ENCODE measurements at places on chromosomes 4 and X. TPM values are rescaled to one million over a fixed set of nuclear protein-coding genes. Genes with fewer than 3 reads are reported as not detected.
A peak's percentile ranks its signal among the peaks of the same experiment; 100 is the strongest.

DNA sequence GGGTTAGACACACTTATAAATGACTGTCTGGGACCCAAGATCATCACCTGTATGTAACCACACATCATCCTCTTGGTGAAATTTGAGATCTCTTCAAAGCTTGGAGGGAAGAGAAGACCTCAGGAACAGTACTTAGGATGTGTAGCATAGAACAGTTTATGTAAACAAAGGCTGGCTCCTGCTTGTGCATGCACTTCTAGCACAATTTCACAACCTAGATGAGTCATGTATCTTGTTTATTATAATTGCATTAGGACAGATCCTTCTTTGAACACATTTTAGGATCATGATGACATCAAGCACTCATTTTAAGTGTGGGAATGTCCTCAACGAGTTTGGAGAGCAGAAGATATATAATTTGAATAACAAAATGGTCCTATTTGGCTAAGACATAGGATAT, 26.3 kb upstream of the ZMAT1 start:
- no peak for DNase-seq
- no peaks in the 10 kb centered on the region for H3K27me3 ChIP-seq
- H3K36me3 ChIP-seq, result no peaks in the 10 kb centered on the region
- H3K4me1 ChIP-seq, result no peaks in the 10 kb centered on the region
- no peak overlapping the region for H3K27ac ChIP-seq

DNA sequence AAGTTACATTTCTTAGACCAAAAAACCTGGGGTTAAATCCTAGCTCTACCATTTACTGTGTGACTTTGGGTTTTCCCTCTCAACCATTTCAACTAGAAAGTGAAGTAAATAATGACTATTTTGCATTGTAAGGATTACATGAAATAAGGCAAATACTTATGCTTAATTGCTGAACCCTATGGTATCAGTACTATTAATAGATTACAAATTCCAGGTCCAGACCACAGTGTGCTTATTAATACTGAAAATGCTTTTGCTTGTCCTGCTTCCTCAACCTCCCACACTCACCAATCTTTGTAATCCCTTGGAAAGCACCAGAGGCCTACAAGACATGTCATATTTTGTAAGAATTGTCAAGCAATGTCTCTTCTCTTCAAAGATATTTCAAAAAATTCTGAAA, 456.5 kb downstream of the SPOCK3 start:
- H3K27ac ChIP-seq, result no peak overlapping the region
- H3K27me3 ChIP-seq, result no peaks in the 10 kb centered on the region
- H3K4me3 ChIP-seq, result no peak overlapping the region
- no peak for DNase-seq

GRCh38 chr4:107603430-107603829, 116.6 kb downstream of the PAPSS1 start:
- no peak overlapping the region for H3K27ac ChIP-seq
- no peaks in the 10 kb centered on the region for H3K36me3 ChIP-seq
- no peaks in the 10 kb centered on the region for H3K27me3 ChIP-seq
- H3K4me1 ChIP-seq, result no peaks in the 10 kb centered on the region
- no peak overlapping the region for H3K4me3 ChIP-seq

GRCh38 chrX:3962511-3963311, 249.3 kb upstream of the PRKX start:
- no peak overlapping the region for H3K4me3 ChIP-seq
- no peaks in the 10 kb centered on the region for H3K4me1 ChIP-seq

DNA sequence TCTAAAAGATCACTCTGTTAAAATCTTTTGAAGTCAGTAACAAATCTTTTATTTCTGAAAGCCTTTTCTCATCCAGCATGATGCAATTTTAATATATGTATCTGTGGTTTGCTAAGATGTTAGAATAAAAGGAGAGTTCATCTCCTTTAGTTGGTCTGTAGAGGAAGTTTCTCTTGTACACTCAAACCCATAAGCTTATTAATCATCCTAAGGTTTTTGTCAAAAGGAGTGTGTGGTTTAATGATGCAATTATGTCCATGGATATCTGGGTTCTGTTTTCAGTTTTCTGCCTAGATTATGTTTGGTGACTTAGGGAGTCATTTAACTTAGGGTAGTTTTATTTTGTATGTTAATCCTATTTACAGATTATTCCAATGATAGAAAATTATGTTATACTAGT, 52.1 kb upstream of the NDST4 start:
- H3K4me3 ChIP-seq, result no peak overlapping the region
- no peak overlapping the region for H3K27ac ChIP-seq
- H3K4me1 ChIP-seq, result no peaks in the 10 kb centered on the region
- H3K36me3 ChIP-seq, result no peaks in the 10 kb centered on the region
- DNase-seq, result no peak

DNA sequence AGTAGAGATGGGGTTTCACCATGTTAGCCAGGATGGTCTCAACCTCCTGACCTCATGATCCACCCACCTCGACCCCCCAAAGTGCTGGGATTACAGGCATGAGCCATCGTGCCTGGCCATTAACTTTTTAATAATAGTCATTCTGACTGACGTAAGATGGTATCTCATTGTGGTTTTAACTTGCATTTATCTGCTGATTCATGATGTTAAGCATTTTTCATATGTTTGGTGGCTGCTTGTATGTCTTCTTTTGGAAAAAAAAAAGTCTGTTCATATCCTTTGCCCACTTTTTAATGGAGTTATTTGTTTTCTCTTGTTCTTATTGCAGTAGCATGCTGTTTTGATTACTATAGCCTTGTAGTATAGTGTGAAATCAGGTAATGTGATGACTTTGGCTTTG, 45.8 kb downstream of the ANXA10 start:
- peaks cover 18% of the 10 kb centered on the region for H3K4me1 ChIP-seq
- no peaks in the 10 kb centered on the region for H3K27me3 ChIP-seq
- no peak for DNase-seq
- H3K4me3 ChIP-seq, result no peak overlapping the region
- peak overlapping the region; percentile 39 for H3K27ac ChIP-seq

DNA sequence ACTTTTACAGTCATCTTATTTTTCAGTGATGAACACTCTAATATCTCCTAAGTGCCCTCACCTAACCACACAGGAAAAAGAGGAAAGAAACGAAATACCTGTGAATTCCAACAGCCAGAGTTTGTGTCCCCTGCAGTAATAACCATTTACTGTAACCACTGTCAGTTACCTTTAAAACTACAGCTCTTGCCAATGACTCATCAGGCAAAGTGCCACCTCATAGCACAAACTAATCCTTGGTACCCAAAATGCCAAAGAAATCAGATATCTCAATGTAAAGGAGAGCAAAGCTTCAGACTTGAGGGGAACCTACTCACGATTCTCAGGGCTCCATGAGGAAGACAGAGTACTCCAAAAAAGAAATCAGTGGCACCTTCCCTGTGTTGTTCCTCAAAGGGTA, 146.5 kb downstream of the NDST3 start:
- no peak for DNase-seq
- H3K4me3 ChIP-seq, result no peak overlapping the region
- H3K4me1 ChIP-seq, result no peaks in the 10 kb centered on the region
- H3K27me3 ChIP-seq, result no peaks in the 10 kb centered on the region

DNA sequence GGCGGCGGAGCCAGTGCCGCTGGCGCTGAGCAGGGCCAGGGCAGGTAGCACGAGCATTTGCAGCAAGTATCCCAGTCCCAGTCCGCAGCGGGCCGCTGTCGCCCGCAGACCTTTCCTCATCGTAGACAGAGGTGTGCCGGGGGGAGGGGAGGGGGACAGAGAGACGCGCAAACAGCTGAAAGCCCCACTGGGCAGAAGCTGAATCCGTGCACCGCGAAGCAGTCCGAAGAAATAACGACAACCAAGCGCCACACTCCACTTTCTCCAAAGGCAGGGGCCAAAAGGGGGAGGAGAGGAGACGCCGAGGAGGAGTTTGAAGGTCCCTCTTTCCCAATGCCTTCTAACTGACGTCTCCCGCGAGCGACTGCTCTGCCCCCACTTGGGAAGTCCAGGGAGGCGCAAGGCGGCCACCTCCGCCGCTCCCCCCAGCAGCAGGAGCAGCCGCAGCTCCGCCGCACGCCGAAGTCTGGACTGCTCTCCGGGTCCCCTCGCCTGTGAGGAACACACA, at the start of gene UNC5C:
UNC5C (minus strand) TSS at position 236 of the 508 bp plus-strand sequence.
- peak within 1 kb of the TSS; percentile 58 for H3K4me3 ChIP-seq
- peaks cover 58% of the 10 kb centered on the region for H3K27me3 ChIP-seq
- H3K27ac ChIP-seq, result no peak within 1 kb of the TSS
- no peaks in the 10 kb centered on the region for H3K36me3 ChIP-seq
- H3K4me1 ChIP-seq, result no peaks in the 10 kb centered on the region
- DNase-seq, result no peak

DNA sequence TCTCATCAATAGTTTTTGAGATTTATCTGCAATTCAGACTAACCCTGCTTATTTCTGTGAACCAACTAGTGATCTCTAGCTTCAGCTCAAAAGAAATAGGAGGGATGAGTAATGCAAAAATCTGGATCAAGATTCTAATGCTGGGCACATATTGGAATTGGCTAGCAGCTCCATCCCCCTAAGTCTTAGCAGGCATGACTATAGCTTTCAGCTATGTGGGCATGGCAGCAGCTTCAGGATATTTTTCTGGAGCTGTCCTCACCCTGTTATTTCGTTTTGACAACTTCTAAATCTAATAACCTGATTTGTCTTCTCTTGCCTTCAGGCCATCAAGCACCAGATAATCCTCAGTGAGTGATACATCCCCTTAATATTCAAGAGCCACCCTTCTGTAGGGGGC, 50.8 kb upstream of the GNPDA2 start:
- no peak overlapping the region for H3K27ac ChIP-seq
- H3K4me3 ChIP-seq, result no peak overlapping the region
- H3K27me3 ChIP-seq, result no peaks in the 10 kb centered on the region

GRCh38 chr4:88178626-88179231, 20.3 kb upstream of the ABCG2 start:
- peak overlapping the region; percentile 55 for H3K27ac ChIP-seq
- DNase-seq, result peak; percentile 23
- H3K4me3 ChIP-seq, result no peak overlapping the region
- peaks cover 21% of the 10 kb centered on the region for H3K4me1 ChIP-seq

DNA sequence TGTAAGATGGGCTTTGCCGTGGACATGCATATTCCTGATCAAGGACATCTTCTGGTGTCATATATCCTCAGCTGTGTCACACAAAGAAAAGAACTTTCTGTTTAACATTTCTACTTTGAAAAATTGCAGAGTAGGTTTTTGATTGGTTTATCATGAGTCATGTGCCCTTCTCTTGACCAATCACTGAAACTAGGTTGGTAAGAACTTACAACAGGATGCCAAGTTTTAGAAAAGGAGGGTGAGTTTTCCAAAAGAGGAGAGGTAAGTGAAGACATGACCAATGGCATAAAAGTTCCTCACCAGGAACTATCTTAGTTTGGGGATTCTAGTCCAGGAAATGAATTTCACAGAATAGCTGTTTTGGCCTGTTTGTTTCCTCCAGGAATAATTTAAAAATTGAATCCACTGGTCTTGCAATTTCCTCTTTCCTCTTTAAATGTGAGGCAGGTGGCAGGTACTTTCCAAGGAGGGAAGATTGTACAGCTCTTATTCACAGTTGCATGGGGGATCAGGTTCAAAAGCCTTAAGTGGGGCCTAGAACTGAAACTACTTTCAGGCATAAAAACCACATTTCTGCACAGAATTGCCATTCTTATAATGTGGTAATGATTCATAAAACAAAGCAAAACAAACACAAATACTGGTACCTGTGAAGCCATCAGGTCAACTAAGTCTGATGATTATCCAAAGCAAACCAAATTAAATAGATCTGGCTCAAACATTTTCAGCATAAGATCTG, 1114.5 kb upstream of the LCORL start:
- H3K4me1 ChIP-seq, result no peaks in the 10 kb centered on the region
- no peaks in the 10 kb centered on the region for H3K27me3 ChIP-seq
- no peak for DNase-seq
- no peaks in the 10 kb centered on the region for H3K36me3 ChIP-seq

- no peak for DNase-seq
- no peaks in the 10 kb centered on the region for H3K27me3 ChIP-seq
- H3K27ac ChIP-seq, result no peak overlapping the region
- H3K36me3 ChIP-seq, result peaks cover 4% of the 10 kb centered on the region
- no peaks in the 10 kb centered on the region for H3K4me1 ChIP-seq
Observed at GRCh38 chr4:82623121-82623683, 61.4 kb upstream of the TMEM150C start.

Gene EDA
- polyA plus RNA-seq, result 0.75 TPM

Gene XKRX
- 0.26 TPM for polyA plus RNA-seq

Gene CDKL2
- polyA plus RNA-seq, result 0.64 TPM

Gene SSX2B
- not detected for polyA plus RNA-seq

Gene ZFP42
- polyA plus RNA-seq, result 3.4 TPM
